ENCODE measurements at places on chromosomes 2 and 18. TPM values are rescaled to one million over a fixed set of nuclear protein-coding genes. Genes with fewer than 3 reads are reported as not detected.

DNA sequence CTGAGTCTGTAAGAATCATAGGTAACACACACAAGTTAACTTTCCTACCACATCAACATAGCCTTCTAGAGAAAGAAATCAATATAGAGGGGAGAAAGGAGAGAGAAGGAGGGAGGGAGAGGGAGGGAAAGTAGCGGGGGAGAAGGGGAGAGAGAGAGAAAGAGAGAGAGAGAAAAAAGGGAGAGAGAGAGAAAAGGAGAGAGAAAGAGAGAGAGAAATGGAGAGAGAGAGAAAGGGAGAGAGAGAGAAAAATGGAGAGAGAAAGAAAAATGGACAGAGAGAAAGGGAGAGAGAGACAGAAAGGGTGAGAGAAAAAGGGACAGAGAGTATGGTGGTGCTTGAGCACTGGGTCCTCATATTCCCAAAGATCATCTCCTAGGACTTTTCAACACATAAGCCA is 591.7 kb downstream of the ZEB2 start:
- H3K36me3 ChIP-seq, result no peaks in the 10 kb centered on the region
- H3K4me3 ChIP-seq, result no peak overlapping the region
- DNase-seq, result no peak
- no peaks in the 10 kb centered on the region for H3K27me3 ChIP-seq
- no peaks in the 10 kb centered on the region for H3K4me1 ChIP-seq
- no peak overlapping the region for H3K27ac ChIP-seq

GRCh38 chr2:45724335-45724734 is 72.9 kb downstream of the PRKCE start:
- H3K27me3 ChIP-seq, result no peaks in the 10 kb centered on the region
- no peak overlapping the region for H3K4me3 ChIP-seq
- H3K36me3 ChIP-seq, result no peaks in the 10 kb centered on the region
- no peak overlapping the region for H3K27ac ChIP-seq
- H3K4me1 ChIP-seq, result peaks cover 5% of the 10 kb centered on the region

DNA sequence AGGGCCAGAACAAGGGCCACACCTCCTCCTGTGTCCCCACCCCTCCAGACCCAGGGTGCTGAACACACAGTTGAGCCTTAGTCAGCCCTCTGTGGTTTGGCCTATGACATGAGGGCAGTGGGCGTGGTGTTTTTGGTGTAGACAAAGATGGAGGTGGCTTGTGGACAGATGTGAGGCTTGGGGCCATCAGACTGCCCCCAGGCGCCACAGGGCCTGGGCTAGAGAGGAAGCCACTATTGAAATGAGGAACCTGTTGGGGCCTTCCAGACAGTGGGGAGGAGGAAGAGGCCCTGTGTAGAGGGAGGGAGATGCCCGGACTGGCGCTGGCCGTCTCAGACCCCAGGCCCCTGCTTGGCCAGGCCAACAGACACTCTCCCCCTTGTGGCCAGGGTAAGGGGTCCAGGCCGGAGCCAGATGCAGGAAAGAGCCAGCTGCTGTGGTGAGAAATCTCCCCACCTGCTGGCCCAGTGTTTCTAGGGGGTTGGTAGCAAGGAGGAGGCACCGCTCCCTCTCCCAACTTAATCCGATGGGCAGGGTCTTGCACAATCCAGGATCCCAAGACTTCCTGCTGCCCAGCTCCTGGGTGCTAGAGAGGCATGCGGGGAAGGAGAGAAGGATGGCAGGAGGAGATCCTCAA is 53.8 kb downstream of the SMAD7 start:
- peak overlapping the region; percentile 25 for H3K27ac ChIP-seq
- peak; percentile 52 for DNase-seq
- H3K27me3 ChIP-seq, result no peaks in the 10 kb centered on the region
- no peak overlapping the region for H3K4me3 ChIP-seq
- H3K36me3 ChIP-seq, result no peaks in the 10 kb centered on the region
- H3K4me1 ChIP-seq, result peaks cover 6% of the 10 kb centered on the region

DNA sequence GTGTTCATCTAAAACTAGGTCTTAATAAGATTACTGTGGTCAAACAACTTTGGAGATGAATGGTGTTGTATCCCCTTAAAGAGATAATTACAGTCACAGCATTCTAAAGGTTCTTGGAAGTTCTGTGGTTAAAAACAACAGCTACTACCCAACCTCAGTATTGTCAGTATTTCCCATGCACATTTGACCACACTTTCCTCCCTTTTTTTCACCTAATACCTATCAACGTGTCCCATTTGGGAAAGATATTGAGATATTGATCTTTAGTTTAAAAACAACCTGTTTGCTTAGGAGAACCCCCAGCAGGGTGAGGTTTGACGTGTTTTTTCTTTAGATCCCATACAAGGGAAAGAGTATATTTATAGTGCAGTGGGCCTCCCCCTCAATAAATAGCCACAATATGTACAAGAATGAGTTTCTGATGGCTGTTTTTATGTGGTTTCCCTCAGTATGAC is 65.6 kb downstream of the WDR7 start:
- H3K27ac ChIP-seq, result no peak overlapping the region
- no peak overlapping the region for H3K4me3 ChIP-seq
- no peaks in the 10 kb centered on the region for H3K27me3 ChIP-seq
- no peaks in the 10 kb centered on the region for H3K36me3 ChIP-seq
- DNase-seq, result no peak
- H3K4me1 ChIP-seq, result peaks cover 4% of the 10 kb centered on the region

EML6 gene
- 1.1 TPM for total RNA-seq

KCNG2 gene
- total RNA-seq, result not detected
